ENCODE measurements at places on chromosomes 4 and X. TPM values are rescaled to one million over a fixed set of nuclear protein-coding genes. Genes with fewer than 3 reads are reported as not detected.

The CXCL3 gene
- polyA plus RNA-seq: not detected

The SLC2A9 gene
- 1.7 TPM for polyA plus RNA-seq

The STARD8 gene
- not detected for polyA plus RNA-seq

The WAS gene
- 21.8 TPM for polyA plus RNA-seq

The NPY5R gene
- polyA plus RNA-seq: not detected

The XG gene
- polyA plus RNA-seq: not detected

The GLRB gene
- not detected for polyA plus RNA-seq

The TMSB15A gene
- polyA plus RNA-seq: not detected

The FATE1 gene
- not detected for polyA plus RNA-seq

The USP53 gene
- 12.0 TPM for polyA plus RNA-seq

The POLN gene
- polyA plus RNA-seq: 0.46 TPM

The IDUA gene
- polyA plus RNA-seq: 7.5 TPM

The SCD5 gene
- not detected for polyA plus RNA-seq

The MAGEC1 gene
- not detected for polyA plus RNA-seq

The MAGED1 gene
- 34.7 TPM for polyA plus RNA-seq

The SPRY1 gene
- polyA plus RNA-seq: 4.4 TPM

The SPARCL1 gene
- polyA plus RNA-seq: not detected

The SMR3B gene
- polyA plus RNA-seq: not detected

The GNRHR gene
- polyA plus RNA-seq: not detected

The USP17L21 gene
- not detected for polyA plus RNA-seq

All from CD4-positive, CD25-positive, alpha-beta regulatory T cell (primary cell).